ENCODE measurements at places on chromosomes 13 and 19. TPM values are rescaled to one million over a fixed set of nuclear protein-coding genes. Genes with fewer than 3 reads are reported as not detected.
A peak's percentile ranks its signal among the peaks of the same experiment; 100 is the strongest.

Gene BORCS8
- 21.9 TPM for total RNA-seq

GRCh38 chr19:49396738-49397505, 8.9 kb downstream of the KASH5 start:
- no peak for DNase-seq

Gene IRF3
- 223 TPM for total RNA-seq

GRCh38 chr13:101111894-101112293, 304.4 kb downstream of the NALCN start:
- DNase-seq = peak; percentile 23

Gene ZNF738
- 6.0 TPM for total RNA-seq

DNA sequence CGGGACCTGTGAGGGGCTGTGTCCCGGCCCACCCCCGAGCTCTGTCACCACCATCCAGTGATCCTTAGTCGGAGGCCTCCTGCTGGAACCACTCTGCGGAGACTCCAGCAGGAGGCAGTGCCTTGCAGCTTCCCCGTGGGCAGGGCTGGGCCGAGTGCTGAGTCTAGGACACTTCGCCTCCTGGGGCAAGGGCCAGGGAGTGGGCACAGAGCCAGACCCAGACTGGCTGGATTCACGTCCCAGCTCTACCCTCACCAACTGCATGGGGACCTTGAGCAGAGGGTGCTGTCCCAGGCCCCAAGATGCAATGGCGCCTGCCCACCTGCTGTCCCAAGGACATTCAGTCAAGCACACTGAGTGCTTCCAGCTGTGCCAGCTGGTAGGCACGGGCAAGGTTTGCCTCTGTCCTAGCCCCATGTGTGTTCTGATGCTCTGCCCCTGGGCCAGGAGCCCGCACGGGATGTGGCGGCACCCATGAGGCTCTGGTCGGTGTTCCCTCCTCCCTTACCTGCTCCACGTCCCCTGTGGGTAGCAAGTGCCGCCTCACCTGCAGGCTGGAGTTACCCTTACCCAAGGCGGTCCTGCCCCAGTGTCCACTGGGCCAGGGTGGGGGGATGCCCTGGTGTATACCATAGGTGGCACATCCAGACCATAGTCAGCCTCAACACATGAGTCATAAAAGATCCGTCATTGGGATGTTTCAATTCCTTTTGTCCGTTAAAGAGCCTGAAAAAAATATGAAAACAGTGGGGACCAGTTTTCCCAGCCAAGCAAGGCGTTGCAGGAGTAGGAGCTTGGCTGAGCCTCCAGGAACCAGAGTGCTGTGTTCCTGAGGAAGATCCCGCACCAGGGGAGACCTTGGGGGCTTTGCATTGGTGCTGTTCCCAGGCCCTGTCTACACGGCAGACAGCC, 7.4 kb downstream of the FZR1 start:
- DNase-seq = no peak

DNA sequence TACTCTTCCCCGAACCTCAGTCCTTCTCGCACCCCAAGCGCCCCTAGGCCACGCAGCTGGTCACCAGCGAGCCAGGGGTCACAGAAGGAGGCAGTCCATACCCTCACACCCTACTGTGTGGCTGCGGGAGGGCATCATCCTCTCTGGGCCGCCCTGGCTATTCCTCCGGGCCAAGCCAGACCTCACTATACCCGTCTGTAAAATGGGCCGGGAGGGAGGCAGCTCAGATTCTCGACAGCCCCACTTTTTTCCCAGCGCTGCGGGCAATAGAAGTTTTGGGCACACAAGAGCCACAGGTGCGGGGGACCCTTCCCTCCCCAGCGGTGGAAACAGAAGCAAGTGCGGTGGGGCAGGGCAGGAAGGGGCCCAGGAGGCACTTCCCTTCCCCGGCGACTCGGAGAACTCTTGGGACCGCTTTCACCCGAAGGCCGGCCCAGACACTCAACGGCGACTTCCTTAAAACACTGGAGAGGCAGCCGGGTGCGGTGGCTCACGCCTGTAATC, 5.6 kb upstream of the ARRDC2 start:
- DNase-seq = no peak

- no peak for DNase-seq
Measured at GRCh38 chr13:110361365-110361911, 54.4 kb downstream of the COL4A2 start.

Gene RNF113B
- not detected for total RNA-seq

DNA sequence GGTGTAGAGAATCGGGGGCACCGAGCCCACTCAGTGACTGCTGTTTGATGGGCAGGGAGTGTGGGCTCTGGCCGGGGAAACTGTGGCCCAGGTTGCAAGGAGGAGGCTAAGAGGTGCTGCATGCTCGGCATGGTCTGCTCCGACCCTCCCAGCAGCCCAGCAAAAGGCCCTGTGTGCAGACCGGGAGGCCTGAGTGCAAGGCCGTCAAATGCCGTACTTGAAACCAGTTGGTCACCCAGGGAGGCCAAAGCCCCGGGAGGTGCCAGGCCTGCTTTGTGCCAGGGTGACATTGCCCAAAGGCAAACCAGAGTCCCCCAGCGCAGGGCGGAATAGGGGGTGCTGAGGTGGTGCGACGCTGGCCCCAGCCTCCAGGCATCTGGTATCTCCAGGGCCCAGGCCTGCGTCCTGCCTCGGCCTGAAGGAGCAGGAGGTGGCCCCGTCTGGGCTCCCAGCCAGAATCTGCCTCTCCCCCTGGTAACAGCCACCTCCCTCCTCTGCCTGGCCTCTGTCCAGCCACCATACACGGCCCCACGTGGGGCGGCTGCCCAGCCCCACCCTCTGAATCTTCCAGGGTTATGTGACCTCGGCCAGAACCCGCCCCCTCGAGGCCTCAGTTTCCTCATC, 4.0 kb downstream of the PIK3R2 start:
- DNase-seq = peak; percentile 40

Gene NPHS1
- not detected for total RNA-seq

DNA sequence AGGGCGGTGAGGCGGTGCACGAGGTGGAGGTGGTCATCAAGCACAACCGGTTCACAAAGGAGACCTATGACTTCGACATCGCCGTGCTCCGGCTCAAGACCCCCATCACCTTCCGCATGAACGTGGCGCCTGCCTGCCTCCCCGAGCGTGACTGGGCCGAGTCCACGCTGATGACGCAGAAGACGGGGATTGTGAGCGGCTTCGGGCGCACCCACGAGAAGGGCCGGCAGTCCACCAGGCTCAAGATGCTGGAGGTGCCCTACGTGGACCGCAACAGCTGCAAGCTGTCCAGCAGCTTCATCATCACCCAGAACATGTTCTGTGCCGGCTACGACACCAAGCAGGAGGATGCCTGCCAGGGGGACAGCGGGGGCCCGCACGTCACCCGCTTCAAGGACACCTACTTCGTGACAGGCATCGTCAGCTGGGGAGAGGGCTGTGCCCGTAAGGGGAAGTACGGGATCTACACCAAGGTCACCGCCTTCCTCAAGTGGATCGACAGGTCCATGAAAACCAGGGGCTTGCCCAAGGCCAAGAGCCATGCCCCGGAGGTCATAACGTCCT, 9.4 kb upstream of the PROZ start:
- DNase-seq = no peak

DNA sequence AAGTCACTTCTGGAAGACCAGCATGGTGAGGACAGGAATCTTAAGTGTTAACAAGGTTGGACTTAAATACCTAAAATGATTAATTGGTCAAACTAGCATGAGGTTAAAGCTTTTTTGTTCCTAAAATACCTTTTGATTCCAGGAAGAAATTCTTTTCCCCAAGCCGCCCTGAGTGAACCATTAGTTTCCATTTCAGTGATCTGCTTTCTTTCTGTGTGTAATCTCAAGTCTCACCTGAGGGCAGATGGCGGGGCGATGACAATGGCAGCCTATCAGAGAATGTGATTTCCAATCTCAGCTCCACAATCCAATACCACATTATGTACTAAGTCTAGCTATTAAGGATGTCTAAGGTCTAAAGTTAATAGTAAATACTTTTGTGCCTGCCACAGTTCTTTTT, 390.9 kb upstream of the SGCG start:
- no peak for DNase-seq

DNA sequence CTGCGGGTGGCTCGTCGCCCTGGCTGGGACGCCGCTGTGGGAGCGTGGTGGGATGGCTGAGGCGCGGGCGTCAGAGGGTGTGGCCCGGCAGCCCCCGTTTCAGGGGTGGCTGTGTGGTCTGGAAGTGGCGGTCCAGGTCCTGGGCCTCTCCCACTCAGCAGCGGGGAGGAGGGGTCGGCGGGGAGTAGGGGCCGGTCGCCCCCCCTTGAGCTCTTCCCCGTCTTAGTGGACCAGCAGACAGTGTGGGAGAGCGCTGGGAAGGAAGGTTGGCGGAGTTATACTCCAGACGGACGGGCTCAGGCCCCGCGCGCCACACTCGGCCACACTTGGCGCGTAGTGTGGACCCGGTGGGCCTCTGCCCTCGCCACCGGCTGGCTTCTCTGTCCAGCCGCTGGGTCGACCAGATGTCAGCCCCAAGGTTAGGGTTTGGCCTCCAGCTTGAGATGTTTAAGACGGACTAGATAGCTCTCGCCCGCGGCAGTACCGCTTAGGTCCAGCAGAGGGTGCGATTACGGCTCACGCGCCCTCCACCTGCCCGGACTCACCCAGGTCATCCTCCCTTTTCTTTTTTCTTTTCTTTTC, 21.7 kb upstream of the ZNF429 start:
- no peak for DNase-seq

DNA sequence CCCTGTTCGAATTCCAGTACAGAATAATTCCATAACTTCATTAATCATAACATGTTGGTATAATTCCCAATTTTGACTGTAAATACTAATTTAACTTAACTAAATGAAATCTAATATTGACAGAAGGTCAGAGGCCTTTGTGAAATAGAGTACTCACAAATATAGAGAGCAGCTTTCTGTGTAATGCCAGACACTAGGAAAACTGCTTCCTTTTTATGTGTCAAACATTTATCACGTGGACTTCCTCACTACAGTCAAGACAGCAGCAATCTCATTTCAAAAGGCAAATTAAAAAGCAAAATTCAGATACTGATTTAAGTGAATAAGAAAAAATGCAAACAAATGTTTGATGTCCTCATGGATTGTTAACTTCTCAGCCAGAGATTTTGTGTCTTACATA, 13.1 kb downstream of the ITM2B start:
- no peak for DNase-seq

Gene RFPL4A
- not detected for total RNA-seq

- no peak for DNase-seq
Measured at GRCh38 chr13:26604784-26605545, 47.5 kb downstream of the WASF3 start.

Gene KLF1
- total RNA-seq = not detected

DNA sequence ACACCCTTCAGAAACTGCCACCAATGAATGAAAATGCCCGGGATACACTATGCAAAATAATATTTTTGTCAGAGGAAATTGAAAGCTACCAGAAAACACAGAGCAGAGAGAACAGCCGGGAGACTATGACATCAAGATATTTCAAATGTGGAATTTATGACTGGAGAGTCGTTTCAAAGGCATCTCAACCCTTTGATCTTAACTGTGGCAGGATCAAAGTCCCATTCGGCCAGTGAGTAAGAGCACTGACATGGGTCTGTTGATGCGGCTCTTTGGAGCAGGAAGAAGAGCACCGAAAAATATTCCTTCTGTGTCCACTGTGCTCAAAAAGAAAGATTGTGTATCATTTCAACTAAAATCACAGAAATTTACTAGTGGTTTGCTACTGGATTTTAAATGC, 201.9 kb downstream of the RFC3 start:
- no peak for DNase-seq
